ENCODE measurements at places on chromosomes 3 and 15.

DNA sequence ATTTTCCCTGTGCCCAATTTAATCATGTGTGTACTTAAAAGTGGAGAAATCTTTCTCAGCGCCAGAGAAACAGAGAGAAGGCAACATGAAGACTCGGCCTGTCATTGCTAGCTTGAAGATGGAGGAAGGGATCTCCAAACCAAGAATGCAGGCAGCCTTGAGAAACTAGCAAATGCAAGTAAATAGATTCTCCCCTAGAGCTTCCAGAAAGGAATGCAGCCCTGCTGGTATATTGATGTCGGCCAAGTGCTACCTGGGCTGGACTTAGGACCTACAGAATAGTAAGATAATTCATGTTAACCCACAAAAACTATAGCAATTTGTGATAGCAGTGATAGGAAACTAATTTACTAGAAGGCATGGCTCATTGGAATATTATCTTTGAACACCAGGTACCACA lies 150.9 kb upstream of the ABI3BP start:
- DNase-seq, result no peak

- no peak for DNase-seq
These were observed 231.6 kb upstream of the GOLGA6L4 start for GRCh38 chr15:84003791-84004503.

- DNase-seq, result no peak
These were observed 4.0 kb downstream of the PDHB start for GRCh38 chr3:58429657-58430056.

DNA sequence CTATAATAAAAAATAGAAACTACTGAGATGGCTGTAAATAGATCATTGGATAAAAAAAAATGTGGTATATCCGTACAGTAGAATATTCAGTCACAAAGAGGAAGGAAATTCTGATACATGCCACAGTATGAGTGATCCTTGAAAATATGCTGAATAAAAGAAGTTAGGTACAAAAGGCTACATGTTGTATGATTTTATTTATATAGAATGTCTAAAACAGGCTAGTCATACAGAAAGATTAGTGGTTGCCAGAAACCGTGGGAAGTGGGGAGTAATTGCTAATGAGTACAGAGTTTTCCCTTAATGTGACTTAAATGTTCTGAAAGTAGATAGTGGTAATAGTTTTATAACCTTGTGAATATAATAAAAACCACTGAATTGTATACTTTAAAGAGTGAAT lies 24.9 kb upstream of the FAH start:
- DNase-seq, result no peak

GRCh38 chr3:111923806-111924205 lies 55.0 kb upstream of the ABHD10 start:
- no peak for DNase-seq

DNA sequence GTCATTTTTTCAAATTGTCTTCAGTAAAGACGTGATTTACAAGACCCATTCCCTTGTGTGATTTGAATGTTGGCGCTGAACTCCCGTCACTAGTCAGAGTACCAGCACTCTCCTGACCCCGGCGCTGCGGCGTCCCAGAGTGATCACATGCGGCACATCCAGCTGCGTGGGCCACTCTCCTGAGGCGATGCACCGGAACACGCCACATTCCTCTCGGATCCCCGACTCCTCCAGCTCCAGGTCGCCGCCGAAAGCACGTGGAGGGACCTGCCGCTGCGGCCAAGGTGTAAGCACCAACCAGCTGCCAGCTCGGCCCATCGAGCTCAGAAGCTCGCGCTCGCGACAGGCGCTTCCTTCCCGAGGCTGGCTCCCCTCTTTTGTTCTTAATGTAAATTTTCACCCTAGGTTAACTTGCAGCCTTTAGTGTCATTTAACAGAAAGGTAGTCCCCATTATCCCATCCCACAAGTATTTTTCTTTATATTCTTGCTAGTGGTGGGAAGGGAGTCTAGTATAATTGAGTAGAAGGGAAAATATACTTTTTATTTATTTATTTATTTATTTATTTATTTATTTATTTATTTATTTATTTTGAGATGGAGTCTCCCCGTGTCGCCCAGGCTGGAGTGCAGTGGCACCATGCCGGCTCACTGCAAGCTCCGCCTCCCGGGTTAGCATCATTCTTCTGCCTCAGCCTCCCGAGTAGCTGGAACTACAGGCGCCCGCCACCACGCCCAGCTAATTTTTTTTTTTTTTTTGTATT lies 61.7 kb upstream of the VGLL3 start:
- DNase-seq, result no peak

GRCh38 chr15:75840659-75841058 lies 2.6 kb upstream of the UBE2Q2 start:
- no peak for DNase-seq

DNA sequence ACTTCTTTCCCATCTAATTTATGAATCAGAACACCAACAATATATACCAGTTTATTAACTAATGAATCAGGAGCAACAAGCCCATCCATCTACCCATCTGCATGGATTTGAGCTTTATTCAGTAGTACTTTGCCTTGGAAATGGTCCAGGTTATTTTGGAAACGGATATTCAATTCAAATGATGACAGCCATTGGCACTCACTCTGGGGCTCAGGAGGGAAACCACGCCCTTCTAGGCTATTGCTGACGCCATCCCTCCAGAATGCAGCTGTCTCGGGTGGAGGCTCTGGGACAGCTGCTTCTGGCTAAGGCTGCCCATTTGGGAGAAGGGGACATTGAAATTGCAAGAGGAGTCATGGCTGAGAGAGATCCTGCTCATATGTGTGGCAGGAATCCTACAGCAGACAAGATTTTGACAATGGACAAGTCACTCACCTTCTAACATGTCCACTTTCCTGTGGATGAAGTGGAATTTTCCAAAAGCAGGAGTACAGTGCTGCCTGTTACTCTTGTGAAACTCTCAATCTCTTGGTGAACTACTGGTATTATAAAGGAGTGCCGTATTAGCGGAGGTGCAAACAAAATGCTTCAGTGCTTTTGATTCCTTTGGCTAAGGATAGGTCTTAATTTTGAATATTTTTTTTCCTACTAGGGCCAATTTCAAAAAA lies 29.3 kb upstream of the TRAK1 start:
- DNase-seq, result no peak

DNA sequence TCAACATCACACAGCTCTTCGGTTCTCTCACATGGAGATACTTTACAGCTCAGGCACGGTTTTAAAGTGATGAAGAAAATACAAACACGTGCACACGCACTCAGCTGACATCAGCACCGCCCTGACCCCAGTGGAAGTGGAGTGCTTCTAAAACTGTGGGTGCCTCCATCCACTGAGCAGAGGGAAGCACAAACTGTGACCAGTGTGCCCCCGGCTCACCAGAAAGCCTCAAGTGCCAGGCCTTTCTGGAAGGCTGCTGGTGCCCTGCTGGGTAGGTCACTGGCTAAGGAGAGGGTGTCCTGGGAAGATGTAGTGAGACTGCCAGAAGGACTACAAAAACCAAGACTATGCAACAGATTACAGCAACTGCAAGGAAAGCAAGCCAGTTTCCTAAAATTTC lies 78.5 kb downstream of the OCA2 start:
- DNase-seq, result no peak

DNA sequence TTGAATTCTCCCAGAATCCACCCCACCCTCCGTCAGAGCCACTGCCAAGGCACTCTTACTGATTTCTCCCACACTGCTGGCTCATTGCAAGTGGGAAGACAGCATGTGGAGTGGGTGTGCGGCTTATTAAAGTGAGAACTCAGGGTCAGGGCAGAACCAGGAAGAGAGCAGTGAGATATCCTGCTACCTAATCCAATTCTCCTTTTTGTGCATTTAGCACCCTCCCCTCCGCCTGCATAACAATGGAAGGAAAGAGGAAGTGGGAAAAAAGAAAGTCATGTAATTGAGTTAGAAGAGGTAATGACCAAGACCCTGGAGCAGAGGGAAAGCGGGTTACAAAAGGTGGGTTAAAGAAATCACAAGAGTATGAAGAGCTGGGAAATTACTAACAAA lies 27.8 kb upstream of the PIK3CB start:
- DNase-seq, result no peak

- no peak for DNase-seq
These were observed 272.1 kb downstream of the SI start for GRCh38 chr3:164806188-164806587.

Data from stimulated activated CD4-positive, alpha-beta T cell treated with anti-CD3 and anti-CD28 coated beads, Interleukin-4, amount 100 ng/mL, for 48 hours (primary cell).